ENCODE measurements at places on chromosomes 1 and 21. TPM values are rescaled to one million over a fixed set of nuclear protein-coding genes. Genes with fewer than 3 reads are reported as not detected.

DNA sequence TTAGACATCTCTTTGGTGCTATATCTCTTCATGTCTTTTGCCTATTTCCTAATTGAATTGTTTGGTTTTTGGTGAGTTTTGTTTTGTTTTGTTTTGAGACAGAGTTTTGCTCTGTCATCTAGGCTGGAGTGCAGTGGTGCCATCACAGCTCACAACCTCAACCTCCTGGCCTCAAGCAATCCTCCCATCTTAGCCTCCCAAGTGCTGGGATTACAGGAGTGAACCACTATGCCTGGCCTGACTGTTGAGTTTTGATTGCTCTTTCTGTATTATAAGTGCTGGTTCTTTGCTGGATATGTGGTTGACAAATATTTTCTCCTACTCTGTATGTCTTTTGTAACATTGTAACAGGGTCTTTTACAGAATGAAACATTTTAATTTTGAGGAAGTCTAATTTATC is 38.0 kb downstream of the NAV1 start:
- H3K36me3 ChIP-seq: no peaks in the 10 kb centered on the region
- peaks cover under 1% of the 10 kb centered on the region for H3K4me1 ChIP-seq
- no peaks in the 10 kb centered on the region for H3K27me3 ChIP-seq
- no peak overlapping the region for H3K4me3 ChIP-seq

Gene MATN1
- total RNA-seq: not detected

GRCh38 chr1:113027007-113027406 is 46.0 kb upstream of the LRIG2 start:
- no peaks in the 10 kb centered on the region for H3K4me1 ChIP-seq
- H3K27ac ChIP-seq: no peak overlapping the region
- H3K36me3 ChIP-seq: no peaks in the 10 kb centered on the region
- H3K27me3 ChIP-seq: no peaks in the 10 kb centered on the region
- no peak overlapping the region for H3K4me3 ChIP-seq
- DNase-seq: no peak

Gene ERVH48-1
- 0.55 TPM for total RNA-seq

GRCh38 chr1:201488830-201489589 is 17.9 kb downstream of the CSRP1 start:
- peaks cover 90% of the 10 kb centered on the region for H3K36me3 ChIP-seq
- H3K4me3 ChIP-seq: no peak overlapping the region
- DNase-seq: no peak

Gene GLRX2
- 4.3 TPM for total RNA-seq

DNA sequence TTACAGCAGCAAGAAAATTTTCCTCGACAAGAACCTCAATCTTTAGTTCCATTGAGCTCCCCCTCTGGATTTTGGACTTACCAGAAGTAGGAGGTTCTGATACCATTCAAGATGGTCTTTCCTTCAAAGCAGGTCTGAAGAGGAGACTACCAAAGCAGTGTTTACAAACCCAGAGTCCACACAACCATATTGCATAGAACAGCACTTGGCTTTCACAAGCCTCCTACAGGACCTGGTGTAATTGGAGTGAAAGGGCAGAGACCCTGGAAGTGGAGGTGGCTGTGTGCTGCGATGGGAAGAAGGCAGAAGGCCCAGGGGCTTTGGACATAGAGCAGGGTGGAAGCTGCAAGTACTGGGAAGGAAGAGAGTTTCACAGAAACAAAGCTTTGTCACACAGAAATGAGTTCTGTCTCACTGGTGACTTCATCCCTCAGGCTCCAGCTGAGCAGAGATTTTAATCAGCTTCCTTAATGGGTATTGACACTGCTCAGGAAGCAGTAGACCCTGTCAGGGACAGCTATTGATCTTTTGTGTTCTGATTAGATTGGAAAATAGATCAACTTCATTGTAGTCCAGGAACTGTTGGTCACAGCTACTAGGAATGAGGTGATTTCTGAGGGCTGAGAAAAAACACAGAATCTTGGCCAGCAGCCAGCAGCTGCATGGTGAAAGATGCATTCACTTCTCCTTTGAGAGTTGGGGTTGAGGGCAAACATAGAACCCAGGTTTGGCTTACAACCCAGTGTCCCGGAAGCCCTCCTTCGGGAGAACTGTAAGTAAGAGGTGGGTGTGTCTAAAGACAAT is 124.0 kb downstream of the SYT2 start:
- H3K27ac ChIP-seq: peak overlapping the region; percentile 42
- H3K4me3 ChIP-seq: no peak overlapping the region
- peak; percentile 74 for DNase-seq
- peaks cover 50% of the 10 kb centered on the region for H3K4me1 ChIP-seq
- H3K36me3 ChIP-seq: peaks cover 1% of the 10 kb centered on the region
- H3K27me3 ChIP-seq: no peaks in the 10 kb centered on the region

DNA sequence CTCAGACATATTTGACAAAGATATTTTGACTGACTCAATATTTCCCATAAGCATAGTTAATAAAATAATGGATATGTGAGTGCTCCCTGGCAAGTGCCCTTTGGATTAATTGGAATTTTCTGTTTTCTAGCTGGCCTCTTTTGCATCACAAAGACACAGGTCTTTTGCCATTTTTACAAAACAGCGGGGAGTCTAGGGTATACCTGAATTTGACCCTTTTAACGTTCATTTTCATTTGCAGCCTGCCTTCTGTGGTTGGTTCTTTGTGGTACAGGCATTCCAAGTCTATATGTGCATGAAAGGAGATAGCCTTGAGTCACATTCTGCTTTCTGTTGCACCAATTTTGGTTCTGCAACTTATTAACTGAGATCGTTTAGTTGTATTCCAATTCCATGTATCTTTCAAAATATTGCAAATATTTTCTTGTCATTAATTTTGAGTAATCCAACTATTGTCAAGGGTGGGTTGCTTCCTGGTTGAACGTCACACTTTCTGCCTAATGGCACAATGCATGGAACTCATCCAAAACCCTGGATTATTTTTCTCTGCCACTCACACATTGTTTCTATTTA is 171.7 kb downstream of the CRB1 start:
- H3K36me3 ChIP-seq: no peaks in the 10 kb centered on the region
- H3K27me3 ChIP-seq: no peaks in the 10 kb centered on the region
- no peak overlapping the region for H3K27ac ChIP-seq
- H3K4me1 ChIP-seq: no peaks in the 10 kb centered on the region
- no peak overlapping the region for H3K4me3 ChIP-seq

Gene ARHGAP29
- total RNA-seq: 90.9 TPM

DNA sequence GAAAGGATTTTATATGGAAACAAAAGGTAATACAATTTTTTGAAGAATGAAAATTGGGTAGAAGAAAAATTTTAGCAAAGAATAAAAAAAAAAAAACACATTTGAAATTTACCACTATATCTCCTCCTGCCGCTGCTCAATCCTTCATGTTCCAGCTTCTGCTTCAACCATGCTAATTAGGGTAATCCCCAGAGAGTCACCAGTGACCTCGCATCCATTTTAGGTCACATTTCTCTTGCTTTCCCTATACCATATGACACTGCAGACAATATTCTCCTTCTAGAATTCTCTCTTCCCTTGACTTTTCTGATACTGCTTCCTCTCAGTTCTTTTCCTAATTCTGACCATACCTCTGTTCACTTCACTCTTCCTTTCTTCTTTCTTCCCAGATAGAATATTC is 237.1 kb downstream of the USH2A start:
- H3K4me3 ChIP-seq: no peak overlapping the region
- no peaks in the 10 kb centered on the region for H3K36me3 ChIP-seq
- no peaks in the 10 kb centered on the region for H3K4me1 ChIP-seq
- H3K27ac ChIP-seq: no peak overlapping the region
- no peaks in the 10 kb centered on the region for H3K27me3 ChIP-seq

GRCh38 chr1:94876362-94876761 is 50.5 kb downstream of the CNN3 start:
- H3K4me1 ChIP-seq: no peaks in the 10 kb centered on the region
- no peak overlapping the region for H3K27ac ChIP-seq
- no peak for DNase-seq
- H3K36me3 ChIP-seq: no peaks in the 10 kb centered on the region
- no peaks in the 10 kb centered on the region for H3K27me3 ChIP-seq

DNA sequence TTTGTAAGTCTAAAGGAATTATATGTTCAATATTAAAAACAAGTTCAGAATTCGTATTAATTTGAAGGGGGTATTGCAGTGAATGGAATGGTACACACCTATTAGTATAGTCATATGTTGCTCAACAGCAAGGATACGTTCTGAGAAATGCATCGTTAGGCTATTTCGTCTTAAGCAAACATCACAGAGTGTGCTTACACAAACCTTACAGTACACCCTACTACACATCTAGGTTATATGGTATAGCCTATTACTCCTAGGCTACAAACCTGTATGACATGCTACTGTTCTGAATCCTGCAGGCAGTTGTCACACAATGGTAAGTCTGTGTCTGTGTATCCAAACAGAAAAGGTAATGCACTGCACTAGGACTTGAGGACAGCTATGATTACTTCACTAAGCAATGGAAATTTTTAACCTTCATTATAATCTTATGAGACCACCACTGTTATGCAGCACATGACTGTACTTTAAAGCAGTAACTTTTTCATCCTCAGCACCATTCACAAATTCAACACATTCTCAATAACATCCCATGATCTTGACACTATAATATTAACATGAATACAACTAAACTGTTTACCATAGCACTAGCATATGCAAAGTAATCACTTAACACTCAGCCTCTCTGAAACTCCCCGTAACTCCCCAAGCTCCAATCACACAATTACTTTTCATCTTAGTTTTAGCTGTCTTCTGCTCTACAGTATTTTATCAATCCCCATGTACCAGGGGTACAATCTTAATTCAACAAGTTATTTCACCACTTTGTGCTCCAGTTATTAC is 14.4 kb upstream of the PSMG1 start:
- no peaks in the 10 kb centered on the region for H3K27me3 ChIP-seq
- no peaks in the 10 kb centered on the region for H3K4me1 ChIP-seq
- no peak for DNase-seq
- no peak overlapping the region for H3K4me3 ChIP-seq

Gene GPR157
- total RNA-seq: 3.1 TPM

- DNase-seq: no peak
- peak overlapping the region; percentile 70 for H3K27ac ChIP-seq
- no peak overlapping the region for H3K4me3 ChIP-seq
- no peaks in the 10 kb centered on the region for H3K4me1 ChIP-seq
- H3K36me3 ChIP-seq: no peaks in the 10 kb centered on the region
- H3K27me3 ChIP-seq: no peaks in the 10 kb centered on the region
Observed at GRCh38 chr1:6276811-6277555, 16.1 kb upstream of the GPR153 start.

- DNase-seq: no peak
- H3K27me3 ChIP-seq: no peaks in the 10 kb centered on the region
- H3K4me1 ChIP-seq: no peaks in the 10 kb centered on the region
- no peak overlapping the region for H3K27ac ChIP-seq
Observed at GRCh38 chr1:96466842-96467241, 254.7 kb upstream of the PTBP2 start.

DNA sequence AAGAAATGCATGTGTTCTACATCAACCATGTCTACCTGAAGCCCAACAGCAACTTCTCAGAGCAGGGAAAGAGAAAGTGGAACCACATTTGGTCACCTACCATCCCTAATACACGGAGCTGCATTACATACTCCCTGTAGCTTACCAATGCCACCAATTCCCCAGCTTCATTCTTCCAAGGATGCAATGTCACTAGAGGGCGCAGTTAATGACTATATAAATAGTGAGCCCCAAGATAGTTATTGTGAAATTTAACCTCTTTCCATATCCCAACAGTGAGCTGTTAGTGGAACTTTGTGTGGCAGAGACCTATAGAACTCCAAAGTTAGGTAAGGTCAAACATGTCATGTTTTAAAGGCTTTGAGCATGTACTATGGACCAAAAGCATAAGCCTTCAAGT is 618.3 kb downstream of the SMYD3 start:
- H3K27ac ChIP-seq: no peak overlapping the region
- no peak overlapping the region for H3K4me3 ChIP-seq
- no peaks in the 10 kb centered on the region for H3K27me3 ChIP-seq
- no peak for DNase-seq
- H3K4me1 ChIP-seq: no peaks in the 10 kb centered on the region

DNA sequence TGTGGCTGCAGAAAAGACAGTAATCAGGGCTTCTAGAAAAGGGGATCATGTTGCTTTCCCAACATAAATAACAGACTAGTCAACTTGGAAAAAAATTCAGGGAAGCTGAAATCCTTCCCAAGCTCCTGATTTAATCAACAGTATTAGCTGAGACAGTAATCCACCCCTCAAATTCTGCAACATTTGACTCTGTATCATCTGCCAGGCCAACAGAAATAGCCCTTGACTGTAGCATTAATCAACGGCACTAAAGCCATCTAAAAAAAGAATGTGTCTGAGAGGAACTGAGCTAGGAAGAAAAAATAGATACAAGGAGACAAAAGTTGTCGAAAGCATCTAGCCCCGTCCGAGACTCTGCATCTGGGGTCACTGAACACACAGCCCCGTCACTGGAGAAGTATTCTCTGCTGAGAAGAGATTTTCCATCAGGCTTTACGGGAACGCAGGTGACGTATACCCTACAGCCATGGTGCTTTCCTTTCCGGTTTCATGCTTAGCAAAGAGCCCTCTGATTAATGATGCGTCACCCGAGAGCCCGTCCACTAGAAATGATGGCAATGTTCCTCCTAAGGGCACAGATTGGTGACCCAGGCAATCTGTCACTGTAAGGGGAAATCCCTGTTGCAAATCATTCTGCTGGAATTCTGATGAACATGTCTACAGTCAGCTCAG is 42.1 kb upstream of the TP53BP2 start:
- H3K4me3 ChIP-seq: no peak overlapping the region
- H3K4me1 ChIP-seq: no peaks in the 10 kb centered on the region
- no peaks in the 10 kb centered on the region for H3K27me3 ChIP-seq

DNA sequence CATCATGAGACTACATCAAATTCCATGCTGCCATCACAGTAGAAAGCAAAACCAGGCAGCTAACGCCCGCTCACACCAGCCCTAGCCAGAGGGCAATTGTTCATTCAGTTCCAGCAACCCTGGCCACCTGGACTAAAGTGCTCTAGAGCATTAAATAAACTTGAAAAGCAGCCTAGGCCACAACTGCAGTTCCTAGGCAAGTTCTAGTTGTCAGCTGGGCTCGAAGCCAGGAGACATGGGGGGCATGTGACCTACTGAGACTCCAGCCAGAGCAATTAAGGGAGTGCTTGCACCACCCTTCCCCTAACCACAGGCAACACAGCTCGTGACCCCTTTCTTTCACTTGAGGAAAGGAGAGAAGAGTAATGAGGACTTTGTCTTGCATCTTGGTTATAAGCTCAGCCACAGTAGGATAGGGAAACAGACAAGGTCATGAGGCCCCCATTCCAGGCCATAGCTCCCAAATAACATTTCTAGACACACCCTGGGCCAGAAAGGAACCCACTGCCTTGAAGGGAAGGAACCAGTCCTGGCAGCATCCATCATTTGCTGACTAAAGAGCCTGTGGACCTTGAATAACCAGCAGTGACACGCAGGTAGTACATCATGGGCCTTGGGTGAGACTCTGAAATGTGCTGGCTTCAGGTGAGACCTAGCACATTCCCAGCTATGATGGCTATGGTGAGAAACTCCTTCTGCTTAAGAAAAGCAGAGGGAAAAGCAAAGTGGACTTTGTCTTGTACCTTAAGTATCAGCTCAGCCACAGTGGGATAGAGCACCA is 77.0 kb downstream of the ZZZ3 start:
- H3K4me3 ChIP-seq: no peak overlapping the region
- no peaks in the 10 kb centered on the region for H3K36me3 ChIP-seq
- peak overlapping the region; percentile 20 for H3K27ac ChIP-seq
- peaks cover 16% of the 10 kb centered on the region for H3K4me1 ChIP-seq
- H3K27me3 ChIP-seq: no peaks in the 10 kb centered on the region

GRCh38 chr1:66439031-66439740 is 94.8 kb upstream of the SGIP1 start:
- DNase-seq: no peak
- no peaks in the 10 kb centered on the region for H3K4me1 ChIP-seq
- no peaks in the 10 kb centered on the region for H3K36me3 ChIP-seq
- H3K4me3 ChIP-seq: no peak overlapping the region

- H3K4me1 ChIP-seq: no peaks in the 10 kb centered on the region
- no peak overlapping the region for H3K27ac ChIP-seq
- no peaks in the 10 kb centered on the region for H3K27me3 ChIP-seq
Observed at GRCh38 chr1:111565079-111565478, 54.5 kb upstream of the RAP1A start.

Gene NR0B2
- 21.7 TPM for total RNA-seq

Gene PLEKHG5
- total RNA-seq: 7.5 TPM

All from stomach (tissue), 19 donors.